ENCODE measurements at places on chromosomes 13 and 19.

GRCh38 chr19:38971672-38972071 is 3.9 kb downstream of the FBXO17 start:
- DNase-seq, result no peak

GRCh38 chr13:42706286-42706685 is 75.1 kb upstream of the FAM216B start:
- DNase-seq, result no peak

DNA sequence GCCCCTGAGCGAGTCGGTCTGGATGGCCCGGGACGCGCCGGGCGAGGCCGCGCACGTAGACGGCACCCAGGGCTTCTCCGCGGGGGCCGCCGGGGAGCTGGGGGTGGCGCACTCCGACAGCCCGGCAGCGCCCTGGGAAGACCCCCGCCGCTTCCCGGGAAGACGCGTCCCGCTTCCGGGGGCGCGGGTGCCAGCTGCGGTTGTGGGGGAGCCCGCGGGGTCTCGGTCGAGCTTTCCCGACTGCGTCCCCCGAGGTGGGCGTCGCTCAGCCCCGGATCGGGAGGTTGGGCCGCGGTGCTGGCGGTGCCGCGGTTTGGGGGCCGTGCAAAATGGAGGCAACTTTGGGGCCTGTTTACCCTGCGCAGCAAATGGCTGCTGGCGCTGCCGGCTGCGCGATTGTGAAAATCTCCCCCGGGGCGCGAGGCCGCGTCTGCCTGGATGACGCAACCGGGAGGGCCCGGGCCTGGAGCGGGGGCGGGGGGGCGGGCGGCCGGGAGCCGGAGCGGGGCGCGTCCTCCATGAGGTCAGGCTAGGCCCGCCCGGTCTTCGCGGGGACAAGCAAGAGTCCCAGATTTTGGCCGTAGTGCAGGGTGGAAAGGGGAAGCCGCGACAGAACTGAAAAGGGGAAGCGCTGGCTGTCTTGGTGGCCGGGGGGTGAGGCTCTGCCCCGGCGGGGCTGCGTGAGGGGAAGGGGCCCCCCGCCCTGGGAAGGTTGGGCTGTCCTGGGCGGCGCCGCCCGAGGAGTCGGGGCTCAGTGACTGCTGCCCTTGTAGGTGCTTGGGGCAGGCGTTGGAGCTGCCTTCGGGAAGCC is 11.3 kb downstream of the PEAK3 start:
- no peak for DNase-seq

DNA sequence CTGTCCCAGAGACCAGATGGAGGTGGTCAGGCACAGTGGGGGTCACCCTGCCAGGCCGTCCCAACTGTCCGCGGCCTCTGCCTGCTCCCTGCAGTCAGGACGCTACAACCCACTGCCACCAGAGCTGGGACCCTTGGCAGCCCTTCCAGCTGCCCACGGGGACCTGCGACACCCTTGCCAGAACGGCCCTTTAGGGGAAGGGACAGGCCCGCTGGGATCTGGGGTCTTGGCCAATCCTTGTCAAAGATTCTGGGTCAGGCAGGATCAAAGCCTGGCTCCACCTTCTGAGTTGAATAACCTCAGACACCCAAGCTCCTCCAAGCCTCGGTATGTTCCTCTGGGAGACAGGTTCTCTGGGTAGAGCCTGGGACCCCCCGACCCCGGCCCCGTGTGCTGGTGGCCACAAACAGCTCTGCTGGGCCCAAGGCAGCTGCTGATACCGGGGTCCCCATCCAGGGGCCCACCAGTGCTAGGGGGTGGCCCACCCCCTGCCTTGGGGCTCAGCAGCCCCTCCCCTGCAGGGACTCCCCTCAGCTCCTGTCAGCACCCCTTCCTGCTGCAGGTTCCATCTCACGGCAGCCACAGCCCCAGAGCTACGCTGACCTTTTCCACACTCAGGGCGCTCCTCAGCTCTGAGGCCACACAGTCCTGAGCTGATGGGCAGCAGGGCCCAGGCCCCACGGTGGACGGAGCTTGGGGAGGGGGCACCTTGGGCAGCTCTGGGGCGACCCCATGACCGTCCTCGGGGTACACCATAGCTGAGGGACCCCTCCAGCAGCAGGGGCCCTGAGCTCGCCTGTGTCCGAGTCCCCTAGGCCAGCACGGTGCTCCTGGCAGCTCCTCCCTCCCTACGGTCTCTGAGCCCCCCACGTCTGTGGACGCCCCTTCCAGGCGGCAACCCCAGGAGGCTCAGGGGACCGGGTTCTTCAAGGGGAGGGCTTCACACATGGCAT is 18.4 kb downstream of the SBNO2 start:
- DNase-seq, result no peak

GRCh38 chr19:16760990-16761389 is 41.3 kb downstream of the NWD1 start:
- DNase-seq, result no peak

- DNase-seq, result no peak
These were observed 23.5 kb upstream of the USP12 start for GRCh38 chr13:27194895-27195764.

GRCh38 chr13:93818345-93818744 is 591.7 kb downstream of the GPC6 start:
- DNase-seq, result no peak

- DNase-seq, result no peak
These were observed 23.3 kb downstream of the LYPD4 start for GRCh38 chr19:41821003-41821735.

GRCh38 chr13:52405369-52405766 is 604 bp downstream of the THSD1 start:
- no peak for DNase-seq

- DNase-seq, result no peak
These were observed 7.9 kb downstream of the AXL start for GRCh38 chr19:41226874-41227390.

DNA sequence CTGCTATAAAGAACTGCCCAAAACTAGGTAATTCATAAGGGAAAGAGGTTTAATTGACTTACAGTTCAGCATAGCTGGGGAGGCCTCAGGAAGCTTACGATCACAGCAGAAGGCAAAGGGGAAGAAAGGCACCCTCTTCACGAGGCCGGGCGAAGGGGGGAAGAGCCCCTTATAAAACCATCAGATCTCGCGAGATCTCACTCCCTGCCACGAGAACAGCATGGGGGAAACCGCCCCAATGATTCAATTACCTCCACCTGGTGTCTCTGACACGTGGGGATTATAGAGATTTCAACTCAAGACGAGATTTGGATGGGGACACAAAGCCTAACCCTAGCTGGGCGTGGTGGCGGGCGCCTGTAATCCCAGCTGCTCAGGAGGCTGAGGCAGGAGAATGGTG is 42.8 kb downstream of the SLC6A16 start:
- no peak for DNase-seq

DNA sequence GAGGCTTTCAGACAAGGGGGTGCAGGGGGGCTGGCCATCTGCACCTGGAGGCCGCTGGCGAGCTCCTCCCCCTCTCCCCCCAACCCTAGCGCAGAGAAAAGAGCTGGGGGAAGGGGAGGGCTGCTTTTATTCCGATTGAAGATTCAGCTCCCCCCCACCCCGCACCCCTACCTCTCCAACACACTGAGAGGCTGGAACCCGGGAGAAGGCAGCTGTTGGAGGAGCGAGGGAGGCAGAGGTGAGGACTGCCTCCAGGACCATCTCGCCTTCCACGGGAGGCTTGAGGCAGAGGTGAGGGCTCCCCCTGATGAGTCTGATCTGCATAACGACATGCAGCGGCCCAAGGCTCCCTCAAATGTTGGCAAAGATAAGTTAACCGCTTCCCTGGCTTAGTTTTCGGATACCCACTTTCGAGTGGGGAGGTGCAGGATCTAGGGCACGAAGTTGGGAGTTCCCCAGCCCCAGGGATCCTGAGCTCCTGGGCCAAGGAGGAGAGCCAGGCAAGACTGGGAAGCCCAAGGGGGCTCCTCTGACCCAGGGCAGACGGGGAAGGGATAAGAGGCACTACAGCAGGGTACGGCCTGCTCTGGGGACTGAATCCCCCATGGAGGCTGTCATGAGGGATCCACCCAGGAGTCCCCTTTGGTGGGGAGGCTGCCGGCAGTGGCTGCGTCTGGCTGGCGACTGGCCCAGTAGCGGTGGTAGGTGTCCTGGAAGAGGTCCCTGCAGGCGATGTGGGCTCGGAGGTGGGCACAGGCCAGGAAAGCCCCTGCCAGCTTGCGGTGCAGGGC is 1.2 kb upstream of the NUMBL start:
- no peak for DNase-seq

GRCh38 chr13:48593536-48593935 is 60.2 kb upstream of the CYSLTR2 start:
- DNase-seq, result no peak

- DNase-seq, result no peak
These were observed 7.8 kb upstream of the SIGLECL1 start for GRCh38 chr19:51242881-51243630.

DNA sequence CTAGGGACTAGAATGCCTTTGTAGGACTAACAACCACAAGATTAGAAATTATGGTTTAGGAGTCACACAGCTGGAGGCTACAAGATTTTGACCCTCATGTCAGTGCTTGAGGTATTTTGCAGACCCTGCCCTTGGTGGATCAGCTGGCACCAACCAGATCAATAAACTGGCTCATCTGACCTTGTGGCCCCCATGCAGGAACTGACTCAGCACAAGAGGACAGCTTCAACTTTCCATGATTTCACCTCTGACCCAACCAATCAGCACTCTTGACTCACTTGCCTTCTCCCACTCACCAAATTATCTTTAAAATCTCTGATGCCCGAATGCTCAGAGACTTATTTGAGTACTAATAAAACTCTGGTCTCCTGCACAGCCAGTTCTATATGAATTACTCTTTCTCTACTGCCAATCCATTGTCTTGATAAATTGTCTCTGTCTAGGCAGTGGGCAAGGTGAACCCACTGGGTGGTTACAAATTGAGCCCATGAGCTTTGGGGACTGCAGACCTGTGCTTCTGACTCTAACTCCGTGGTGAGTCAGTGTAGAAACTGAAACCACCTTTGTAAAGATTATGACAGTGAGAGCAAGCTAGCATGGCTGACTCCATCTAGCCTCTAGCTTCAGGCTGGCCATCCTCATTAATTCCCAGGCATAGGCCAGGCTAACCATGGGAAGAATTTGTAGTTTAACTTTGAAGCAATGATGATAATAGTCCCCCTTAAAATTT is 33.9 kb upstream of the CEACAM8 start:
- no peak for DNase-seq

DNA sequence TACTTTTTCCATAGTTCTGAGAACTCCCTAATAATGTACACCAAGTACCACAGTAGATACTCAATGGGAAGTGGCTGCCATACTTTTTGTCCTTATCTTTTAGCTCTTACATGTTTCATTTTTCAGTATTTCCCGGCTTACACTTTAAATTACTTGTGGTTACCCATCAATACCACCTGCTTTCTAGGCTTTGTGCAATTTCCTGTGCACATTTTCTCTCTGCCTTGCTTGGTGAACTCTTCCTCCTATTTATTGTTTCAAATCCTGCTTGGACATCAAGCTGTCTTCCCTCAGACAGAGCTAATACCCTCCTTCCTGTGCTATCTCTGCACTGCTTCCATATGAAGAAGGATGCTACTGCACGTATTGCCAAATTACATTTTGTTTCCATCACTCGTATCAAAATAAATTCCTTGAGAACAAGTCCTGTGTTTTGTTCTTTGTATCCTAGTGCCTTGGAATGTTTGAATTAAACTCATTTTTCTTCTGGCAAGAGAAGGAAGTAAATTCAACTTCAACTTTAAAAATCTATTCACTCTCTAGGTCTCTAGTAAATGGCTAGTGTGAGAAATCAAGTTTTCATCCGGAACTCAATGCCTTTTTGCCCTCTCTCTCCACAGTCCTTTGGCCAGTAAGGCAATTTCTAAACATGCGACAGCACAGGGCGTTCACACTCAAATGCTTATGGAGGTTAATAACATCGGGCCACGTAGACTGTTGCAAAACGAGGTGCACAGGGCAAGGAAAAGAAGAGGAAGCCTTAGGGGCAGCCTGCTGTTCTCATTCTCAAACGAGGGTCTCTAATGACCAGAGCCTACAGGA is 5.6 kb downstream of the ZAR1L start:
- DNase-seq, result no peak

DNA sequence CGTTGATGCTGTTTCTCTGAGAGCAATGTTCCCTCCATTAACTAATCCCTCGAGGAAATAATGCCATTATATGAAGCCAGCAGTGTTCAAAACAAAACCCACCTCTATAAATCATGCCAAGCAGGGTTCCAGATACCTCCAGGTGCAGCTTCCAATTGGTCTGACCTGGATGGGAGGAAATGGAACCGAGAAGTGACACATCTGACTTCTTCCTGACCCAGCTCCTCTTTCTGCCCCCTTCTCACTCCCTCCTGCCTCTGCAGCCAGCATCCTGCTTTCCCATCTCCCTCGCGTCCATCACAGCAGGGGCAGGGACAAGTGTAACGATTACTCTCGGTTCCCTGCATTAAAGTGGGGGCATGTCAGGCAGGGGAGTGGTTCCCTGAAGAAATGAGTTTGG is 37.5 kb downstream of the HSPH1 start:
- no peak for DNase-seq

GRCh38 chr13:110713981-110714796 is 689 bp downstream of the ING1 start:
- DNase-seq, result peak; percentile 61

DNA sequence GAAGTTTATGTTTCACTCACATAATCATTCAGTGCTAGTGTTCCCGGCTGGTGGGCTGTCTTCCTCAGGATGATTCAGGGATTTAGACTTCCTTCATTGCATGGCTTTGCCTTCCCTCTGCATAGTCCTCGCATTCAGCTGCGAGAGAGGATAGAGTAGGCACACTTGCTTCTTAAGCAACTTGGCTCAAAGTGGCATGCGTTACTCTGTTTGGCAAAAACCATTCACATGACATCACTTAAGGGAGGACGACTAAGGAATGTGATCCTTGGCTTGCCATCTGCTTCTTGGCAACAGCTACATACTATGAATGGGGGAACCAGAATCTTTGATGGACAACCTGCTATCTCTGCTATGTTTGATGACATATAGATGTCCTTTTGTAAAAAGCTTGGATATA is 359.3 kb downstream of the TDRD3 start:
- no peak for DNase-seq

DNA sequence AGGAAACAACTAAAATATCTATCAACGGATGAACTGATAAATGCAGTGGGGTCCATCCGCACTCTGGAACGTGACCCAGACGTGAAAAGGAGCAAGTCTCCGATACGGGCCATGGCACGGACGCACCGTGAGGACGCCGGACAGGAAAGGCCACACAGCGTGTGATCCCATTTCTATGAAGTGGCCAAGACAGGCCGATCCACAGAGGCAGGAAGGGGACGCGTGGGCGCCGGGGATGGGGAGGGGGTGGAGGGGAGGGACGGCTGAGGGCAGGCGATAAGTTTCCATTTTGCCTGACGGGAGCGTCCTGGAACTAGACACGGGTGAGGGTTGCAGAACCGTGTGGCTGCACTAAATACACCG is 13.8 kb downstream of the SHC2 start:
- DNase-seq, result no peak

DNA sequence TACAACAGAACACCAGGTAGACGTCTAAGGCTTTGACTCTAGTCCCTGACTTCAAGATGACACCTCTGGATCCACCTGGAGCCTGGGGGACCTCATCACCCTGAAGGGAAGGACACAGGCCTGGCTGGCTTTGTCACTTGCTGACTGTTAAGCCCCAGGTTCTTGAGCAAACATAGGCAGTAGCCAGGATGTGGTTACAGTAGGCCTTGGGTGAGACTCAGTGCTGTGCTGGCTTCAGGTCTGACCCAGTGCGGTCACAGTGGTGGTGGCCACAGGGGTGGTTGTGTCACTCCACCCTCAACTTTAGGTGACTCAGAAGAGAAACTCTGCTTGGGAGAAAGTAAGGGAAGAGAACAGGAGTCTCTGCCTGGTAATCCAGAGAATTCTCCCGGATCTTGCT is 497.8 kb downstream of the UQCRFS1 start:
- DNase-seq, result no peak
